Activated CD4-positive, alpha-beta T cell treated with anti-CD3 and anti-CD28 coated beads for 36 hours (primary cell): ENCODE measurements at places on chromosomes 4 and X.
A peak's percentile ranks its signal among the peaks of the same experiment; 100 is the strongest.

DNA sequence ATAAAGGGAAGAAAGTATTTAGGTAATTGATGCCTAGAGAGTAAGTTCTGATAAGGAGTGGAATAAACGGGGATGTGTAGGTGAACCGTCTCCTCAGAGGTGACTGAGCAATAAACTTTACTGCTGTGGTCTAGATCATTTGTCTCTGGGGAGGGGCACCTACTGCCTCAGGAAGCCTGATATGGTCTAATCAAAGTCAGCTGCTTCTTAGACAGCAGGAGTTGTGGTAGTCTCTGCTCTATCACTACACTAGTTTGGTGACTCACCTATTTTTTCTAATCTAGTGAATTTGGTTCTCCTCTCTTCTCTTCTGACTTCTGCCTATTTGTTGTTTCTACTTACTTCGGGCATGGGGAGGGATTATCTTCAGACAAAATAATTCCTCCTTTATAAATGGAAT is 95.1 kb upstream of the STIM2 start:
- no peak for DNase-seq

DNA sequence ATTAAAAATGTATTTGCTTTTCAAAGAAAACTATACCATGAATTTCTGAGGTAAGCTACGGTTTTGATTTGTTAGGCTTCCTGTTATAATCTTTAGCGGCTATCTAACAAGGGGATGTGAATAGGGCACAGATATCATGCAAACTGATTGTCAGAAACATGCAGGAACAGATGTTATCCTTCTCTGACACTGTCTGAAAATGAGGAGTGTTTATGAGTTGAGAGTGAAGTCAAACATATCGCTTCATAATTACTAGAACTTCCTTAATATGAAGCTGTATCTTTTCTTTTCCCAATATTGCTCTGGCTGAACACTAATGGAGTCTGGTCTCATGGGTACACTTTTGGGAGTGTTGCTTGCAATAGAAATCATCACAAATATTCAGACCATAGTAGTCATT is 16.3 kb upstream of the SULT1B1 start:
- no peak for DNase-seq

DNA sequence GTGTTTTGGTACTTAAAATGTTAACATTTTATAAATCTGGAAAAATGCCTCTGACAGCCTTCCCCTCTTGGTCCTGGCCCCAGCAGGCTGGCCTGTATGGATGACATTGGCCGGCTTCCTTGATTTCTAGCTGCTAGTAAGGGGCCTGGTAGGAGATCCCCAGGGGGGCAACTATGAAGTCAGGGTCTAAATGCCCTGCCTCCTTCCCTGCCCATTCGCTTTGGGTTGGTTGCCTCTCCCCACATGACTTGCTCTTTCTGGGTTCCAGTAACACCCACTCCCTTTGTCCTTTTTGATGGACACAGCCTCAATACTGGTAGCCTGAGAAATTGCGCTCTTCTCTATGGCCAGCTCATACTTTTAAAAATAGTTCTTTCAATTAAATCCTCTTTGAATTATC is 78.0 kb upstream of the MAD2L1 start:
- DNase-seq = no peak

DNA sequence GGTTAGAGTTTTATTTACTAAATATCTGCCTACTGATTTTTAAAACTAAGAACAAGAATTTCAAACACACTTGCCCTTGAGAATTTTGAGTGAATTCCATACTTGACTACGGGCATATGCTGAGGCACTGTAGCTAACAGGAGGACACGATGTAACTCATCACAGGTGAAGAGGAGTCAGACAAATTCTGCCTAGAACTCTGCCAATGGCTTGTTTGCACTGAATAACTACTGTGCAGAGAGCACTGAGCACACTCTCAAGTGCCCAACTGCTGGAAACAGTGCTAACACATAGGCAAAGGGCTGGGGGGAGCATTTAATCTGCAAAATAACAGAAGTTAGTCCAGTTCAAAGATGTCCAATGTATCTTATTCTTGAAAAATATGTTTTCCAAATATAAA is 104.4 kb downstream of the WDFY3 start:
- DNase-seq = no peak

GRCh38 chr4:152247271-152247975 is 288.5 kb downstream of the FBXW7 start:
- DNase-seq = no peak

GRCh38 chrX:154409222-154409871 is at the start of gene DNASE1L1:
Gene DNASE1L1, minus strand, starts transcription at chrX:154409254. Its CDS starts 3,686 bp downstream, at chrX:154405568.
- DNase-seq = peak; percentile 32

DNA sequence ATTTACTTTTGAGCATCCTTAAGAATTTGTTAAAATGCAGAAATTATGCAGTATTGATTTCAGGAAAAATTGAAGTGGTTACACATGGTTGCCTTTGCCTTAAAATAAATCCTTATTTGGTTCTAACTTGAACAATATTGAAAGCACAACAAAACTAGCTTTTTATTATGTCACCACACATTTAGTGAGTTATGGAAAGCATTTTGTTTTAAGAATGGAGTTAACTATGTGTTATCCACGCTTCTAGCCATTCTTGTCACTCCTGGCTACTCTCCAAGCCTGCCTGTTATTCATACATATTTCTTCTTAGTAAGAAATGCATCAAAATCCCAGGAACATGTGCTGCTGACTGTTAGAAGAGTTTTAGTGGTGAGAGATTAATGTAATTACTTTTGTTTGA is 73.9 kb downstream of the FAT4 start:
- no peak for DNase-seq
